Cortex of kidney (tissue), 1 donor: ENCODE measurements at places on chromosomes 13 and 19.

- no peak for DNase-seq
Observed at GRCh38 chr19:7920519-7921301, 572 bp downstream of the SNAPC2 start.

DNA sequence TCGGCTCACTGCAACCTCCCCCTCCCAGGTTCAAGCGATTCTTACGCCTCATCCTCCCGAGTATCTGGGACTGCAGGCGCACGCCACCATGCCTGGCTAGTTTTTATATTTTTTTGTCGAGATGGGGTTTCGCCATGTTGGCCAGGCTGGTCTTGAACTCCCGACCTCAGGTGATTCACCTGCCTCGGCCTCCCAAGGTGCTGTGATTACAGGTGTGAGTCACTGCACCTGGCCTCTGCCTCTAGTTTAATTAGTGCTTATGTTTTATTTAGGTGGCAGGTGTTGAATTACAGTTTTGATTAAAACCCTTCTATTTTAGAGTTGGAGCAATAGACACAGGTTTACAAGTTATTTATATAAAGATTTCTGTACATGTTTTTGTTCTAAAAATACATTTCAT lies 42.8 kb downstream of the ATP11A start:
- DNase-seq = no peak

DNA sequence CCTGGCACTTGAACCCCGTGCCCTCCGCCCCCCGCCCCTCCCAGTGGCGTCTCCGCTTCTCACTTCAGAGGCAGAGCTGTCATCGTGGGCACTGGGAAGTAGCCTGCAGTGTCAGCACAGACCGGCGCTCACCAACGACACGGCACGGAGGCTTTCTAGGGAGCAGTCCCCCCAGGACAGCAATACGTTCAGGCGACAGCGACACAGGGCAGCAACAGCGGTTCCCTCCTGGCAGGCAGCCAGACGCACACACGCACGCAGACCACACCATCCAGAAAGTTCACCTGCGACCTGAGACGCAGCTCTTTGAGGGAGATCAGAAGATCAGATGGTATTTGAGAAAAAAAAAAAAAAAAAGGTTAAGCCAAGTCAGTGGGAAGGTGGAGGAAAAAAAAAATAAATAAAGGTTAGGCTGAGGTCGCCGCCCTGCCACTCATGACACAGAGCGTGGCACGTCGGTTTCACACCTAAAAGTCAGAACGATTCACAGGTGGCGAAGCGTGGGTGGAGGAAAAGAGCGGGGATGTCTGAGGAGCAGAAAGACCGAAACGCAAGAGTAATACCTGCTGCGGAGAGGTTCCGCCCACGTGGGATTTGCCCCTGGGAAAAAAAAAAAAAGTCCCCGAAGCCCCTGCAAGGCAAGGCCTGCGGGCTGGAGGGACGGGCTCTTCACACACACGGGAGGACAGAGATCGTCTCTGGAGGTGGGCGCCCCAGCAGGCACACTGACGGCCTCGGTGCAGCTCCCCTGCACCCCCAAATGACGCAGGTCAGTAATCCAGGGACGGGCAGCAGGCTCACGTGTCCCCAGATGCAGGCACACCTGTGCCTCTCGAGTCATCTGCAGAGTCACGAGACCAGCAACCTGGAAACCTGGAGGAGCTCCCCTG lies 94.5 kb downstream of the GNG7 start:
- DNase-seq = no peak

GRCh38 chr13:74575729-74576125 lies 441.5 kb upstream of the KLF12 start:
- DNase-seq = no peak

DNA sequence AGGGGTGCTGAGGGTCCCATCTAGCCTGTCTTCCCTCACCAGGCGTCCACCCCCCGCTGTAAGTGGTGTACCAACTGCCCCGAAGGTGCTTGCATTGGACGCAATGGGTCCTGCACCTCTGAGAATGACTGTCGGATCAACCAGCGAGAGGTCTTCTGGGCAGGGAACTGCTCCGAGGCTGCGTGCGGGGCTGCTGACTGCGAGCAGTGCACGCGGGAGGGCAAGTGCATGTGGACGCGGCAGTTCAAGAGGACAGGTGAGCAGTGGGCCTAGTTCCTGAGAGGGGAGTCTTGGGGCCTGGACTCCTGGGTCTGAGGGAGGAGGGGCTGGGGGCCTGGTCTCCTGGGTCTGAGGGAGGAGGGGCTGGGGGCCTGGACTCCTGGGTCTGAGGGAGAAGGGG lies 27.8 kb downstream of the CNFN start:
- no peak for DNase-seq

DNA sequence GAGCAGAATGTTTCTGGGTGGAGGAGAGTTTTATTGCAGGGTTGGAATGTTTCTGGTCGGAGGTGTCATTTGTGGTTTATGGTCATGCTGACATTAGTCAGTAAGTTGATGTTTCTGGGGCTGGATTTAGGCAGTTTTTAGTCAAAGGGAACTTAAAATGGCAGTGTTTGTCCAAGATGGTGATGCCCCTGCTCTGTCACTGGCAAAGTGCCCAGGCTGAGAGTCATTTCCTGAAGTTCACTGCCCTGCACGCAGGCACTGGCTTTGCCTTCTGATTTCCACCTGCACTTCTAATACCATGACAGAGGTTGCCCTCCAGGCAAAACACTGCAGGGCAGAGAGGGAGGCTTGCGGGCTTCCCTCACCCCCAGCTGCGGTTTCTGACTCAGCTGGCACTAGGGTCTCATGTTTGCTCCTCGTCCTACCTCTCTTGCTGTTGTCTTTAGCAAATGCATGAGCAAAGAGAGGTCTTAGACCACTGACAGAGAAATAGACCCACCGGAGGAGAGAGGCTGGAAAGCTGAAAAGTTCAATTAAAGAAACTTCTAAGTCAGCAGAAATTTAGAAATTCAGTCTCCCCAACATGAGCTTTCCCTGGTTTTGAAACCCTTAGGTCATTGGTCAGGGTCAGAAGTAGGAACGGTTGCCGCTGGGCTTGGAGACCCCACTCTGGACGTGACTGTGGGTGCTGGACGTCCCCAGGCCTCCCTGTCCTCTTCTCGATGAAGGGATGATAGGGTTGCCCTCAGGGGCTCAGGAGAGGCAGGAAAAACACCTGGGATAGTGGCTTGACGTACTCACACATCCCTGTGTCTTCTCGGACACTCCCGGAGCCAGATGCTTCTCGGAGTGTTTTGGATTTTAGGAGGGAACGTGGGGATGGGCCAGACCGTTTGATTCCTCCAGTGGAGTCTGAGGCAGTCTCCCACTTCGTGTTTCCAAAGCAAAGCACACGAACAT lies 26.3 kb downstream of the TMEM255B start:
- no peak for DNase-seq

GRCh38 chr13:30892966-30893365 lies 13.1 kb upstream of the MEDAG start:
- DNase-seq = no peak

DNA sequence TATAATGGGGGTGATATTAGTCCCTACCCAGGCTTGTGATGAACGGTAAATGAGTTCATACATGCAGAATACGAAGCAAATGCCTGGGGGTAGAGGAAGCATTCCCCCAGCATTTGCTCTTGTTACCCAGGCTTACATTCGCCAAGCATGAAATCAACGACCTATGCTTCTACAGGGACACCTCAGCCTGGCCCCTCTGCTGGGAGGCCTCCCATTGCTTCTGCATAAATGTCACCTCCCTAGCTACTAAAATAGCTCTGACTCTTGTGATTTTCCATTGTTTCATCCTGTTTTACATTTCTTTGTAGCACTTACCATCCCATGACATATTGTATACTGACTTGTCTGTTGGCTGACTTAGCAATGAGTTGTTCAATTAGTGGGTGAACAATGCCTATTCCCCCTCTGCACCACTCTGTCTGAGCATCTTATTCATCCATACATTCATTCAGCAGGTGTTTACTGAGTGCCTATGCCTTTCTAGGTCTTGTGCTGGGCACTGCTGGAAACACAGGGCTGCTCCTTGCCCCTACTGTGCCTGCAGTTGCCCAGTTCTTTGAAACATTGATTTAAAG lies 47.0 kb downstream of the SPTBN4 start:
- DNase-seq = no peak

DNA sequence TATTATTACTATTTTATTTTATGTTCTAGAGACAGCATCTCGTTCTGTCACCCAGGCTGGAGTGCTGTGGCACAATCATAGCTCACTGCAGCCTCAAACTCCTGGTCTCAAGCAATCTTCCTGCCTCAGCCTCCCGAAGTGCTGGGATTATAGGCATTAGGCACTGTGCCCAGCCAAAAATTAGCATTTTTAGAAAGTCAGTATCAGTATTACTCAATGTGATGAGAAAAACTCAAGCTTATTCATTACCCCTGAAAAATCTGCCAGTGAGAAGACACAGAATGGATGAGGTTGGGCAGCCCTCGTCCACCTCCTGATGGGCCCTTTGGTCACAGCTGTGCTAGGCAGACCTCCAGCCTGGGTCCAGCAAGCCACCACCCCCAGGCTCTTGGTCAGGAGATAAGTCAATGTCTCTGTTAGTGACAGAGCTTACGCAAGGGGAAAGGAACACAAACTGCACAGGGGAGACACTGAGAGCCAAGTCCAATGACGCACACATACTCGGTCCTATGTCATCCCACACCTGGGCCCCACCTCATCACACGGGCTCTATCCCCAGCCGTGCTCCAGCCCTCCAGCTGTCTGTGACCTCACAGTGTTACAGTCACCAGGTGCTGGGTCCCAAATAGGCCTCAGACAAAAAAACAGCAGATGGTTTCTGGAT lies 19.8 kb downstream of the PEPD start:
- DNase-seq = no peak

GRCh38 chr19:48190288-48190884 lies 19.9 kb downstream of the ZSWIM9 start:
- DNase-seq = no peak

DNA sequence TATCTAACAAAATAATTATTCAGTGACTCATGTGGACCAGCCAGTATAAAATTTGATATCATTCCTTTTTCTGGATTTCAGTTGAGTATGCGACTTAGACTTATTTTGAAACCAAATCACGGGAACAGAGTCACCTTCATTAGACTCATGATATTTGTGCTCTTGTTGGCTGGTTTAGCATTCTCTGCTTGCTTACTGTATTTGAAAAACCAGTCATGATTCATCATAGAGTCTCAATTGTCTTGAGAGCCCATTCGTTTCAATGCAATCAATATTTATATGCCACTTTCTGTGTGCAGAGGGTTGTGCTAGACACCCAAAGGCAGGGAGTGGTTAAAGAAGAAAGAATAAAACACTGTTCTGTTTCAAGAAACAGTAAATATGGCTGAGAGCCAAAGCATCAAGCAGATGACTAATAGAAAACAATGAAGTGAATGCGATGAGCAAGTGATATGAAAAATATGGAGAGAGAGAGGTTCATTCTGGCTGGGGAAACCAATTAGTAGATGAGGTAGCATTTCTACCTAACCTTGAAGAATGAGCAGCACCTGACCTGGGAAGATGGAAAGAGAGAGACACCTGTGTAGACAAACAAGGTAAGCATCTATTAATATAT lies 99.6 kb upstream of the MBNL2 start:
- DNase-seq = no peak

- no peak for DNase-seq
Observed at GRCh38 chr19:47776568-47776967, 1.9 kb upstream of the SELENOW start.

DNA sequence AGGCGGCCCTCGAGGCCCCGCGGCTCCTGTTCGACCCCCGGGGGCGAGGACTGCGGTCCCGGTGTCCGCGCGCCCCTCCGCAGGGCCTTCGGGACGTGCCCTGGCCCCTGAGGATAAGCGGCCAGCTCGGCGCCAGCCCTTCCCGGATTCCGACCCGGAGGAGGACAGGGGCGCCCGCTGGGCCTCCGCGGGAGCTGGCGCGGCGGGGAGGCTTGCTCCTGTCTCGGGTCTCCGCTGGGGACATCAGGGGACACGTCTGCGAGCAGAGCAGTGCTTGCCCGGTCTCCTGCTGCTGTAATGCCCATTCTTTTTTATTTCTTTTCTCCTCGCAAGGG lies 829 bp downstream of the B3GLCT start:
- no peak for DNase-seq

- DNase-seq = no peak
Observed at GRCh38 chr19:28497137-28497536, 715.8 kb downstream of the UQCRFS1 start.

DNA sequence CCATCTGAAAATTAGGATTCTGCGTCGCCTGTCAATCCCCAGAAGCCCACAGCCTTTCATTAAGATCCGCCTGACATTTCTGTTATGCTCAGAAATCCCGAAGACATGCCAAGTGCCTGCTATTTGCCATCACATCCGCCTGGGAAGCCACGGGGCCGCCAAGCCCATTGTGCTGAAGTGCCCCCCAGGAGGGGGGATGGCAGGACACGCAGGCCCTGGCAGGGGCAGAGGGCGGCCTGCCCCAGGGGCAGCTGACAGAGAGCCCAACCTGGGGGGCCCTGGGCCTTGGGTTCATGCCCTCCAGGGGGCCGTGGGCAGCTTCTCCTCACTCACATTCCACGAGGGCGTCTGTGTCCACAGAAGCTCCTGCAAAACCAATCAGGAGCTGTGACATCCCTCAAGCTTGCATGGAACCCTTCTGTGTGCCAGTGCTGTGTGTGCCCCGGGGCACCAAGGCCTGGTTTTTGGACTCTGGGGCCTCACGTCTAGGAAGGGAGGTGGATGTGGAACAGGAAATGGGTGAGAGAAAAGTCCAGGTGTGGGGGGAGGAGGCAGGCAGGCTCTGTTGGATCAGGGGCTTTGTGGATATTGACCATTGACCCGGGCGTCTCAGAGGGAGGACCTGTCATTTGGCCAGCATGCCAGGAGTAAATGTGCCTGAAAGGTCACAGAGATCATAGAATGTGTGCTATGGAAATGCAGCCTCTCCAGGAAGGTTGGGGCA lies 122.9 kb downstream of the URI1 start:
- no peak for DNase-seq

DNA sequence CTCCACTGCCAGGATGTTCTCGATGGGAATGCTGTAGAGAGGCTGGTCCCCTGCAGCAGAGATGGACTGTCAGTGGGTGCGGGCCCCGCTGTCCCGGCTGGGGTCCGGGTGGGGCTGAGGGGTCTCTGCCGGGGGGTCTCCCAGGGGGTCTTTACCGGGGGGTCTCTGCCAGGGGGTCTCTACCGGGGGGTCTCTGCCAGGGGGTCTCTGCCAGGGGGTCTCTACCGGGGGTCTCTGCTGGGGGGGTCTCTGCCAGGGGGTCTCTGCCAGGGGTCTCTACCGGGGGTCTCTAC lies 25.7 kb upstream of the C13orf46 start:
- no peak for DNase-seq

- no peak for DNase-seq
Observed at GRCh38 chr13:107067381-107067780, 499.4 kb upstream of the ARGLU1 start.

DNA sequence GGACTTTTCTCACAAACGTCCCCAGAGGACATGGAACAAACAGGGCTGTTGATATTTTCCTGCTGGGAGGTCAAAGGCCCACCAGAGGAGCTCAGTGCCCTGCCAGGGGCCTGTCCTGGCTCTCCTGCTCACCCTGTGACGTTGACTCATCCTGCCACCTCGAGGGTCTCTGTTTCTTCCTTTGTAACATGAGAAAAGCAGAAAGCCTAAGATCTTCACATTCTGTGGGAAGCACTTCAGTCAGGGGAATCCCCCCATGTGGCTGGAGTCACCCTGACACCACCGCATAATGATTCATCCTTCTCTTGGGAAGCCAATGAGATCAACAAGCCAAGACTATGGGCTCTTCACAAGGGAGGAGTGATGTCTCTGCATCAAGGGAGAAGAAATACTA lies 147.9 kb downstream of the KATNAL1 start:
- DNase-seq = no peak

- no peak for DNase-seq
Observed at GRCh38 chr13:46647512-46648065, 94.6 kb downstream of the LRCH1 start.

GRCh38 chr19:17327654-17328516 lies 6.8 kb downstream of the ANO8 start:
- no peak for DNase-seq
